Natural killer cell (primary cell): ENCODE measurements at places on chromosomes 2 and 18.

GRCh38 chr2:23662941-23663920, 263.7 kb downstream of the ATAD2B start:
- DNase-seq, result no peak

- DNase-seq, result no peak
Observed at GRCh38 chr18:26436176-26437051, 111.9 kb downstream of the KCTD1 start.

DNA sequence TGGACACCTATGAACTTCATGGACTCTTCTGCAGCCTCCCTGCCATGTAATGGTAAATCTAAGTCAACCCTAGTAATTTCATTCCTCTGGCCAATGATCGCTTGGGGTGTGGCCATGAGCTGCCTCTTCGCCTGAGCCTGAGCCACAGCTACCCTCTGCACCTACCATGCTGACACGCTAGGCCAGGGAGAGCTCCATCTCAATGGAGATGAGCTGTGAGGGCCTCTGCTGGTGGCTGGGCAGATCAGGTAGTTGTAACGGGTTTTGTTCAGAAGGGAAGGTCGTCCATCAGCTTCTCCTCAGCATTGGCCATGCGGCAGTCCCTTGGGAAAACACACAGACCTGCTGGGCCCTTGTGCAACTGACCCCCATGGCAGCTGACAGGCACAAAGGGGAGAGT, 24.4 kb downstream of the MPHOSPH10 start:
- peak; percentile 19 for DNase-seq

DNA sequence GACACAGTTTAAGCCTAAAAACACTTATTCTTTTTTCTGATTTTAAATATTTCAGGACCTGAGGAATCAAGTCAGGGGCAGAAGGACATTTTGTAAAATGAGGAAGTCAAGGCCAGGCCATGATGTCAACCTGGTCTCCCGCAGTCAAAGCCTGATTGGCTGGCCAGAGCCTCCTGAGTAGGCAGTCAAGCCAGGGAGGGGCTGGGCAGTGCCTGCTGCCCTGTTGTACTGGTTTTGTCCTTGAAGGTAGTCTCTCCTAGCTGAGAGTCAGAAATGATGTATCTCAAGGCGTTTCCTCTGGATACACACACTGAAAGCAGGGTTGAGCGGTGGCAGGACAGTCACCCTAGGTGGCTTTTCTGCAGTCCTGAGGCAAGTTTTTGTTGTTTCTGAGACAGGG, 19.8 kb downstream of the CCT7 start:
- no peak for DNase-seq

GRCh38 chr2:27471961-27472360, 17.6 kb downstream of the IFT172 start:
- DNase-seq, result no peak

GRCh38 chr2:146908776-146909175, 936.1 kb upstream of the ACVR2A start:
- DNase-seq, result no peak

DNA sequence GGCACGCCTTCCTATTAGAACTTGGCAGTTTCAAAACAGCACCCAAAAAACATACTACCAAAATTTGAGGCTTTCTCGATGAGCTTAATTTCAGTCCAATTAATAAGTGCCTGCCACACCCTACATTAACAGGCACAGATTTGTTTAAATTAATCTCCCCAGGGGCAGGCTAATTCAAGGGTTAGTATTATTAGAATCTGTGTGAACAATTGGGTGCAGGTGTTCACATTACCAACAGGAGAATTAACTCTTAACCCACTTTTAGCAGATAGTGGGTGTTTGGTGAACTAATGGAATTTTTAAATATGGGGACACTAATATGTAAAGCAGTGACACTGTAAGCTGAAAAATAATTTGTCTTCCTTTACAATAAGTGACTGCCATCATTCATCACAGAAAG, 4.1 kb downstream of the MBD2 start:
- DNase-seq, result no peak

DNA sequence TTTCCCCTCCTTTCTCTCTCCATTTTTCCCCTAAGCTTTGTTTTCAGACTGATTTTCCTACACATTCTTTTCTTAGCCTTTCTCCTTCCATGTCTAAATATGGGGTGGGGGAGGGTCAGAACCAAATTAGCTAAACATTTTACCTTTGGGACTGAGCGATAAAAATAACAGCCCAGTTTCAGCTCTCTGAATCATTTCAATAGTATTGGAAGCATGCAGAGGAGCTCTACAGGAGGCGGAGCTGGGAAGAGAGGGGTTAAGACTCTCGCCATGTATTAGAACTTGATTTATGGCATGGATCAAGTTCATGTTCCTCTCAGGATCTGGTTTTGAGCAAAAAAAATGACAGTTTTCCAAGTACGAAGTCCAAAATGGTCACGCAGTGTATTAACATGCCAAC, 109.1 kb downstream of the CPO start:
- DNase-seq, result no peak

GRCh38 chr2:85419009-85419675, 628 bp downstream of the SH2D6 start:
- no peak for DNase-seq

- DNase-seq, result no peak
Observed at GRCh38 chr18:59748628-59749360, 51.6 kb upstream of the CCBE1 start.

- no peak for DNase-seq
Observed at GRCh38 chr2:161136696-161137324, 23.4 kb upstream of the TANK start.

GRCh38 chr2:8693157-8693821, 11.4 kb downstream of the ID2 start:
- peak; percentile 35 for DNase-seq

- no peak for DNase-seq
Observed at GRCh38 chr2:86045541-86045940, 60.1 kb downstream of the POLR1A start.

GRCh38 chr2:43071599-43072550, 154.5 kb downstream of the ZFP36L2 start:
- no peak for DNase-seq

GRCh38 chr2:187586011-187586641, 31.9 kb upstream of the TFPI start:
- no peak for DNase-seq
